AG09309 (cell line): ENCODE measurements at places on chromosomes 3 and 15.
A peak's percentile ranks its signal among the peaks of the same experiment; 100 is the strongest.

DNA sequence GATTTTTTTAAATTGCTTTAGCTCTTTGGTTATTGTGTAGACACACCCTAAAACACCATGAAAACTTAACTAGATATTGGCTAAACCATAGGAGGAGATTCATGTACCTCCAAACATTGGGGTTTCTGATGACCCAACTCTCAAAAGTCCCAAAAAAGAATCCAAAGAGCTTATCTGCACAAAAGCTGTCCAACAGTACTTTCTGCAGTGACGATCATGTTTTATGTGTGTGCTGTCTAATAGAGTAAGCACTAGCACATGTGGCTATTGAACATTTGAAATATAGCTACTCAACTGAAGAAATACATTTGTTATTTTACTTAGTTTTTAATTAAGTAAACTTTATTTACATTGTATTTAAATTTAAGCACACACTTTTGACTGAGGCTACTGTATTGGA is 818.2 kb upstream of the LMCD1 start:
- no peak for DNase-seq

- DNase-seq: no peak
Observed at GRCh38 chr15:65517866-65518207, 348 bp upstream of the DPP8 start.

DNA sequence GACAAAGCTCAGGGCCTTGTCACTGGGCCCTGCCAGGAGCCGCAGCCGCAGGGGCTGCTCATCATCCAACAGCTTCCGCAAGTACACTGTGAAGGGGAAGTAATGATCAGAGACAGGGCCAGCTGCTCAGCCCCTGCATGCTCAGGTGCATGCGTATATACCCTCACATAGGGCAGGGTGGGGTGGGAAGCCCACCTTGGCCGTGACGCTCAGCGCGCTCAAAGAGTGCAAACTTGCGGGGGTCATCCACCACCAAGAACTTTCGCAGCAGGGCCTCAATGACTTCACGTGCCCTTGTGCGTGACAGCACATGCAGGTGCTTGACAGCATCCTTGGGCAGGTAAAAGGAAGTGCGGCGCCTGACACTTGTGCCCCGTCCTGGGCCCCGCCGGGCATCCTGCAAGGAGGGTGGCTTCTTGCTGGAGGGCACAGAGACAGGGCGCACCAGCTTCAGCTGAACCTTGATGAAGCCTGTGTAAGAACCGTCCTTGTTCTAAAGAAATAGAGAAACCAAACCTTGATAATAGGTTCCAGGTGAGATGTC is 3.4 kb upstream of the TUSC2 start:
- no peak for DNase-seq

- DNase-seq: peak; percentile 80
Observed at GRCh38 chr3:55488398-55489055, 1.4 kb upstream of the WNT5A start.

GRCh38 chr3:104886220-104886995 is 480.3 kb upstream of the ALCAM start:
- no peak for DNase-seq

DNA sequence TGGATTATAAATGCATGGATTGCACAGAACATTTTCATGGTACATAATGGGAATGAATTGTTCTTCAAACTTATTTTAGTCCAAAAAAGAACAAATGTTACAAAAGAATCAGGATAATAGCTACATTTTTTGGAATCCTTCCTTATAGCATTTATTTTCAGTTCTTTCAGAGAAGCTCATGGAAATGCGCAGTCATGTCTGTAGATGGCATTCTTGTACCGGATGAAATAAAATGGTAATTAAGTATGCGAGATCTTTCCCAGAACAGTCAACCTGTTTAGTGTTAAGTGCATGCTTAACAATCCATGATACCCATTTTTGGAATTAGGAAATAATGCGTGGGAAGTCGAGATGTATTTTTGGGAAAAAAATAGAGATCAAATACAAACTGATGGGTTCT is 38.2 kb upstream of the GOLGA8B start:
- no peak for DNase-seq

GRCh38 chr3:143977341-143978262 is 6.0 kb downstream of the DIPK2A start:
- DNase-seq: no peak

DNA sequence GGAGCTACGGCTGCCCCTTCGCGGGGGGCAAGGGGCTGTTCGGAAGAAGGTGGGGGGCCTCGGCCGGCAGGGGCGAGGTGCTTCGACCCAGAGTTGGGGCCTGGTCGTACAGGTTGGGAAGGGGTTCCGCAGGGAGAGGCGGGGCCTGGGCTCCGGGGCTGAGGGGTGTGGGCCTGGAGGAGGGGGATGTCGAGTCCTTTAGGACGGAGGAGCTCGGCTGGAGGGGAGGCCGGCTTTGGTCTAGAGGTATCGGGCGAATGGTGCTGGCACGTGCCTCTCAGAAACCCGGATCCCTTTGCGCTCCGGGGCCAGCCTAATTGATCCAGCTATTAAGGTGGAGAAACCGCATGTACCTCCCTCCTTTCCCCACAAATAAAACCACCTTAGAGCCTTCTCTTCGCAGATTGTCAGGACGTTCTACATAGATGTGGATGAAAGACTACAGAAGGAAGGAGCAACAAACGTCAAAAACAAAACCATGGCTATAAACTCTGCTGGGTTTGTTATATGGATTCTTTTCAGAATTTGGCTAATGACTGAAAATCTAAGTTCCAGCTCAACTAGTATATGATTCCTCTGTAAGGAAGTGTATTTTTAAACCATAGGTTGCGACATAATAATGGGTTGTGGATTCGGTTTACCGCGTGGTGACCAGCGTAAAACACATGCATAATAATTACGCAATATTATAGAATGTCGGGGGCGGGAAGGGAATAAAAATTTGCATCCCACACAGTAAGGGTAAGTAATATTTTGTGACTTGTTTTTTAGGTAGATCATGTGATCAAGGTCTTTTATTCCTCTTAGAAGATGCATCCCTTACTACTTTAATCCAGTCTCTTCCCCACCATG is 644 bp upstream of the NGLY1 start:
- DNase-seq: no peak

DNA sequence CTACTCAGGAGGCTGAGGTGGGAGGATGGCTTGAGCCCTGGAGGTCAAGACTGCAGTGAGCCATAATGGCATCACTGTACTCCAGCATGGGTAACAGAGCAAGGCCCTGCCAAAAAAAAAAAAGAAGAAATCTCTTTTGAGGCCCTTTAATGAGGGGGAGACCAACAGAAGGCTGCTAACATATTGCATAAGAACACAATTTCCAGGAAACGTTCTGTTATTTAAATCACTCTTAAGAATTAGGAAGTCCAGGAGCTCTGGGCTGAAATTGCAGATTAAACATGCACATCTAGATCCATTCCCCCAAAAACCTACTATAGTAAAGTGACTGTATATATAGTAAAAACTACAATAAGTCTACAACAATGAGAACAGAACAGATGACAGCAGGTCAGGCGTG is 16.1 kb upstream of the BLM start:
- no peak for DNase-seq

DNA sequence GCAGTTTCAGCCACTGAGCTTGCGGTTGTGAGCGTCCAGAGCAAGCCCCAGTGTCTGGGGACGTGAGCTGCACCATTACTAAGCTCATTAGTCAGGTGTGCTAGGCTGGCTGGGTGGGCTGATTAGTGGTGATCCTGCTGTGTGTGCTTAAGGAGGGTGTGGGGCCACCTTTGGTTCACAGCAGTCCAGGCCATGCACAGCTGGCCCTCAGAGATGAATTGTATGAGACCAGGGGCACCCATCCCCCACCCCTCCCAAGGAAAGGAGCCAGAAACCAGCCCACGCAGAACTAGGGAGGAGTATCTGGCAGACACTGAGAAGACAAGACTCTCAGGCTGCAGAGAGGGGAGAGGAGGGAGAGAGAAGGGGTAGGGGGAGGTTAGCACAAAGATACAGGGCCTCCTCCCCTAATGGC is 3.8 kb downstream of the TYRO3 start:
- no peak for DNase-seq

GRCh38 chr15:100690795-100691158 is 88.4 kb downstream of the ASB7 start:
- no peak for DNase-seq

DNA sequence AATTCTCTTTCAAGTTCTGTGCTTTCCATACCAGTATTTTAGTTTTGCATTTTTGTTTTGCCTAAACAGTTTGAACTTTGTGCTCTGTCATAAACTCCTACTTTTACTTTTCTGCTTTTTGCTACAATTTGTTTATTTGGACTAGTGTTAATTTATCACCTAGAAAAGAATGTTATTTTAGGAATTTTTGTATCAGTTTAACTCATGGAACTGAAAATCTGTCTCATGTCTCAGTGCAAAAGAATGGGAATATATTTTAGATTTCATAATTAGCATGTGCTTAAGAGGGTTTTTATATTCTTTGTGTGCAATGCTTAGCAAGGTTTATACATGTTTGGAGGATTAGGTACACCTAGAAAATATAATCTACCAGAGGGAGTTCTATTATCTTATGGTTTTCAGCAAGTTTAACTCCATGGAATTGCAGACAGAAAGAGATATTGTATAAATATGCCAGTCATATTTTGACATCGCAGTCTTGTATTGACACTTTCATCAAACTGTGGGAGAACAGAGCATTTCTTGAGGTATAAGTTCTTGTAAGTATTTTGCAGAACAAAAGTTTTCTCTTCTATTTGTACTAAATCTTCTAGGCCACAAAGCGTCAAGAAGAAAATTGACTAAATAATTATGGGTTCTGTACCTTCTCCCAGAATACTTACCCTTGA is 409.9 kb downstream of the RBMS3 start:
- no peak for DNase-seq
